Neural crest cell (in vitro differentiated cells): ENCODE measurements at places on chromosomes 13 and 19.

- H3K4me1 ChIP-seq: peaks cover 35% of the 10 kb centered on the region
- H3K27me3 ChIP-seq: no peaks in the 10 kb centered on the region
- H3K27ac ChIP-seq: peak overlapping the region; percentile 97
These were observed 909 bp downstream of the RFXANK start for GRCh38 chr19:19192910-19193423.

- H3K27ac ChIP-seq: peak overlapping the region; percentile 22
- peaks cover 6% of the 10 kb centered on the region for H3K27me3 ChIP-seq
- DNase-seq: no peak
- H3K4me1 ChIP-seq: peaks cover 31% of the 10 kb centered on the region
These were observed 4.2 kb downstream of the TMEM259 start for GRCh38 chr19:1016647-1017114.

DNA sequence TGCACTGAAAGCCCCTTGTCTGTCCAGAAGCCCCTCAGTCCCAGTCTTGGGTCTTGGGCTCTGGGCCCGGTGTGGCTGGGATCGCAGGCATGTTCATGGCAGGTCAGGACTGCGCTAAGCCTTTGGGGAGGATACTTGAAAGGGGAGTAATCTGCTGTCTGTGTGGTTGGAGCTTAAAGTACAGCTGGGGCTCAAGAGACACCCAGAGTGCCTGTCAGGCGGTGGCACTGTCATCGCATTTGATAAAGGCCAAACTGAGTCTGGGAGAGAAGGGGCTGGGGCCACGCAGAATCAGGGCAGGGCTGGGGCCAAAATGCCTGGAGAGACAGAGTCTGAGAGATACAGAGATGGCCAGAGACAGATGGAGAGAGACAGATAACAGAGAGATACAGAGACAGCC is 4.2 kb upstream of the CILP2 start:
- H3K4me3 ChIP-seq: peak overlapping the region; percentile 47
- no peak for DNase-seq
- H3K36me3 ChIP-seq: peaks cover 8% of the 10 kb centered on the region
- H3K4me1 ChIP-seq: peaks cover 41% of the 10 kb centered on the region

GRCh38 chr13:111853721-111854120 is 213.2 kb upstream of the SOX1 start:
- H3K4me1 ChIP-seq: peaks cover 15% of the 10 kb centered on the region
- no peak overlapping the region for H3K27ac ChIP-seq
- DNase-seq: no peak

- no peak overlapping the region for H3K4me3 ChIP-seq
- H3K27ac ChIP-seq: no peak overlapping the region
- no peak for DNase-seq
- H3K27me3 ChIP-seq: no peaks in the 10 kb centered on the region
- peaks cover 3% of the 10 kb centered on the region for H3K4me1 ChIP-seq
- no peaks in the 10 kb centered on the region for H3K36me3 ChIP-seq
These were observed 40.7 kb downstream of the SMAD9 start for GRCh38 chr13:36879218-36879938.

DNA sequence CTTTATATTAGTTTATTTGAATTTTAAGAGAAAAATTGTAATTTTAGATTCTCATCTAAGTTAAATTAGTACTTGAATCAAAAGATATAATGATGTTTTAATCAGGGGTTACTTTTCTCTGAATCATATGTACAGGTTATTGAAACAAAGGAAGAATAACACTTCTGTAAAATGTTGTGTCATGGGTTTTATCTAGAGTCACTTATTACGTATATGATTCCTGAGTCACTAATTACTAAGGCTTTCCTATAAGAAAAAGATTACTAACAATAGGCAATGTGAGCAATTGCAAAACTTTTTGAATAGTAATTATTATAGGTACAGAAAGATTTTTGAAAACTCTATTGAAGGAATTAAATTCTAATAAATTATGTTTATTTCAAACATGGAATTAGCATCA is 99.2 kb upstream of the KLF5 start:
- no peak overlapping the region for H3K4me3 ChIP-seq
- DNase-seq: no peak
- H3K27ac ChIP-seq: no peak overlapping the region
- no peaks in the 10 kb centered on the region for H3K27me3 ChIP-seq

GRCh38 chr13:114074671-114075315 is 57.6 kb downstream of the RASA3 start:
- H3K36me3 ChIP-seq: peaks cover 19% of the 10 kb centered on the region
- H3K4me1 ChIP-seq: peaks cover 72% of the 10 kb centered on the region
- DNase-seq: no peak

- no peaks in the 10 kb centered on the region for H3K36me3 ChIP-seq
- no peak for DNase-seq
- H3K27me3 ChIP-seq: no peaks in the 10 kb centered on the region
- no peak overlapping the region for H3K4me3 ChIP-seq
- no peak overlapping the region for H3K27ac ChIP-seq
These were observed 167.0 kb downstream of the NUFIP1 start for GRCh38 chr13:44822291-44822690.

GRCh38 chr19:47514151-47514868 is 553 bp downstream of the NAPA start:
- no peaks in the 10 kb centered on the region for H3K36me3 ChIP-seq
- H3K27ac ChIP-seq: peak overlapping the region; percentile 99
- no peak for DNase-seq
- H3K4me3 ChIP-seq: peak overlapping the region; percentile 99
- H3K27me3 ChIP-seq: peaks cover 5% of the 10 kb centered on the region
- H3K4me1 ChIP-seq: peaks cover 33% of the 10 kb centered on the region

DNA sequence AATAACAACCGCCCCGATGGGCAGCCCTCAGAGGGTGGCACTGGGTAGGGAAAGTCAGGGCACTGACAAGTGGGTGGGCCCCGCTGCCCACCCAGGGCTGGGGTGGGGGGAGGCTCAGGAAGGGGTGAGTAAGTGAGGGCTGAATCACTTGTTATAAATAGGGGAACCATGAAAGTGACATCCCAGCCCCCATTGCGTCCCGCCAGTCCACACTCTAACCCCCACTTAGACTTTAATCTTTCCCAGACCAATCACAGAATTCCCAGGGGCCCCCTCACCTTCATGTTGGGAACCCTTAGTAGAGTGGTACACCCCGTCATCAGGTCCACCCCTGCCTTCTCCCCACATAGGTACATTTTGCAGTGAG is 37.0 kb upstream of the NANOS3 start:
- no peaks in the 10 kb centered on the region for H3K27me3 ChIP-seq
- H3K4me1 ChIP-seq: peaks cover 13% of the 10 kb centered on the region
- no peak overlapping the region for H3K27ac ChIP-seq
- DNase-seq: no peak

DNA sequence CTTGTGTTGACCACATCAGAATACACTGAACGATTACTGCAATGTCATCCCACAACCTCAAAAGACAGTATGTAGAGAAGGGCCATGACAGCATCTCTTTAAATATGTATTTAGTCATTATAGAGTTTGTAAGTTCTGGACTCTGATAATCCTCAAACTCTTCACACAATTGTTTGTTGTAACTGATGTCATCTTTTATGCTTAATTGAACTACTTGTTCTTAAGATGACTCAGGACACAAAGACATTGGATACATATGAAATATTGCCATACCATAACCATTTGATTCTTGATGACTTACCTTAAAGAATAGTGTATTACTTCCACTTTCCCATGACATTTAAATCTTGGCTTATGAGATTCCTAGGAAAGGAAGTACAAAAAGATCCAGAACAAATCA is 347.6 kb downstream of the KLF5 start:
- H3K36me3 ChIP-seq: no peaks in the 10 kb centered on the region
- no peaks in the 10 kb centered on the region for H3K4me1 ChIP-seq
- DNase-seq: no peak
- H3K27me3 ChIP-seq: no peaks in the 10 kb centered on the region
- H3K4me3 ChIP-seq: no peak overlapping the region

GRCh38 chr13:33776239-33776881 is 41.6 kb upstream of the RFC3 start:
- peaks cover 26% of the 10 kb centered on the region for H3K4me1 ChIP-seq
- no peak for DNase-seq
- H3K27ac ChIP-seq: no peak overlapping the region
- H3K27me3 ChIP-seq: no peaks in the 10 kb centered on the region
- no peaks in the 10 kb centered on the region for H3K36me3 ChIP-seq

GRCh38 chr19:39834287-39834841 is 402 bp upstream of the DYRK1B start:
- DNase-seq: no peak
- peaks cover 4% of the 10 kb centered on the region for H3K27me3 ChIP-seq
- peaks cover 29% of the 10 kb centered on the region for H3K36me3 ChIP-seq
- H3K27ac ChIP-seq: peak overlapping the region; percentile 85
- H3K4me3 ChIP-seq: peak overlapping the region; percentile 84

- DNase-seq: no peak
- peaks cover 42% of the 10 kb centered on the region for H3K36me3 ChIP-seq
- H3K27me3 ChIP-seq: no peaks in the 10 kb centered on the region
- no peak overlapping the region for H3K4me3 ChIP-seq
- H3K4me1 ChIP-seq: peaks cover 13% of the 10 kb centered on the region
These were observed 11.4 kb downstream of the CHAMP1 start for GRCh38 chr13:114325729-114326128.

- peak overlapping the region; percentile 92 for H3K4me3 ChIP-seq
- DNase-seq: peak; percentile 29
- peaks cover 14% of the 10 kb centered on the region for H3K27me3 ChIP-seq
These were observed 1.1 kb downstream of the PPP1R12C start for GRCh38 chr19:55116232-55116858.

- H3K4me3 ChIP-seq: no peak overlapping the region
- no peaks in the 10 kb centered on the region for H3K36me3 ChIP-seq
- H3K4me1 ChIP-seq: no peaks in the 10 kb centered on the region
- DNase-seq: peak; percentile 23
These were observed 62.9 kb downstream of the DCT start for GRCh38 chr13:94416454-94417080.

DNA sequence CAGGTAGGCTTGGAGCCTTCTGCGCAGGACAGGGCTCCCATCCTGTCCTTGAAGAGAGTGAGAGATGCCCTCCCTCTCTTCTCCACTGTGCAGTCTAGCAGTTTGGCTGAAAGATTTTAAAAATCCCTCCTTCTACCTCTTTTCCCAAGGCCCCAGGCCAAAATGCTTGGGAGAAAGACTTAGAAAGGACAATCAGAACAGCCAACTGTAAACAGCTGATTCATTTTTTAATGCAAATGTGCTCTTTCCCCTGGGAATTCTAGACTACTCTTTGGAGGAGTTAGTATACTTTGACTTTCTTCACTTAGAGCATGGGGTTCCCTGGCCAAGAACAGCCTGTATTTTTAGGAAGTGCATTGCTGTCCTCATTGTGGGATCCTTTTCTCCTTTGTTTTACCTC is 398.9 kb downstream of the GPC6 start:
- H3K4me3 ChIP-seq: no peak overlapping the region
- no peaks in the 10 kb centered on the region for H3K36me3 ChIP-seq
- H3K4me1 ChIP-seq: no peaks in the 10 kb centered on the region
